ENCODE measurements at places on chromosomes 7 and 10. TPM values are rescaled to one million over a fixed set of nuclear protein-coding genes. Genes with fewer than 3 reads are reported as not detected.

SLC18A3 gene
- not detected for total RNA-seq

ZNF33B gene
- total RNA-seq: 8.9 TPM

ZNF487 gene
- 3.2 TPM for total RNA-seq

CPN1 gene
- 0.28 TPM for total RNA-seq

HTR5A gene
- total RNA-seq: not detected

HMX2 gene
- not detected for total RNA-seq

CCDC146 gene
- total RNA-seq: 0.53 TPM

TEX47 gene
- total RNA-seq: not detected

STAG3 gene
- total RNA-seq: 0.40 TPM

PPP1R3A gene
- not detected for total RNA-seq

FGFR2 gene
- 0.45 TPM for total RNA-seq

ELN gene
- 0.08 TPM for total RNA-seq

TMEM236 gene
- 0.09 TPM for total RNA-seq

SKIDA1 gene
- total RNA-seq: 1.1 TPM
